GM12865 (cell line): ENCODE measurements at places on chromosomes 7 and 10.
A peak's percentile ranks its signal among the peaks of the same experiment; 100 is the strongest.

DNA sequence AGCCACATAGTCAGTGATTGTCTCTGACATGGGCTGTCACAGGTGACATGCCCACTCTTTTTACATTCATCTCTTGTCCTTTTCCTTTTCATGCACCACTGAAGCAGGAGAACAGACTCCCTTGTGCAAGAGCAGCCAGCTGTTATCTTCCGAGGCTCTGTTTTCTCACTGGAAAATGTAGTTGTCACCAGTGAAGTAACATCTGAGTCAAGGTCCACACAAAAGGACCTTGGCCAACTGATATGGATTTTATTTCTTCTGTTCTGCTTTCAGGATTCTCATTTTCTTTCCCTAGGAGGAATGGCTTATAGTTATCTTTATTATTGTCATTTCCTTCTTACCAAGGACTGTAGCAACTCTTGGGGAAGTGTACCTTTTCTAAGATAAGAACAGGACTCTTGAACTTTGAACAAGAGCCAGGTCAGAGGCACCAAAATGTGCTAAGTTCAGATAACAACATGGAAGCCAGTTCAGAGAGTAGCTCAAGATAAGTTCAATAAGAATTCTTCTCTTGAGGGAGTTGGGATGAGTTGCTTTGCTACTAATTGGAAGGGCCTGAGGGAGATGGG, 22.7 kb downstream of the AVPI1 start:
- DNase-seq, result no peak

DNA sequence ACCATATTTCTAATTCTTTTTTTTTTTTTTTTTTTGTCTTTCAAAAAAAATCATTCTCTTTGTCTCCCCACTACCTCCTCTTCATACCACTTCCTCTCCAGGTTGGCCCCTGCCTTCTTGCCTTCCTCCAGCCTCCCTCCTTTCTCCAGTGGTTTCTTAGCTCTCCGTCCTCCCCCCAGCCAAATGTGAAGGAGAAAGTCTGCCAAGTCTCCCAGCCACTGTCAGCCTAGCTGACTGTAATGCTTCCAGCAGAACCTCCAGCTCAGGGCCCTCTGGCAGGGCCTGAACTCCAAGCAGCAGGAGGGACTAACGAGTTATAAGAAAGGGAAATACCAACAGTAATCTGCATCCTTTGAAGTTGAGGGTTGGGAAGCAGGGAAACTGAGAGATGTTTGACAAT, 35.5 kb upstream of the BICC1 start:
- DNase-seq, result no peak

GRCh38 chr7:1666317-1666822, 3.7 kb upstream of the ELFN1 start:
- DNase-seq, result no peak

- DNase-seq, result no peak
Measured at GRCh38 chr7:109611656-109612055, 1042.0 kb downstream of the DNAJB9 start.

- peak; percentile 77 for DNase-seq
Measured at GRCh38 chr10:11782793-11783557, 40.2 kb upstream of the PROSER2 start.

GRCh38 chr7:88867158-88867557, 71.6 kb upstream of the TEX47 start:
- no peak for DNase-seq

- no peak for DNase-seq
Measured at GRCh38 chr10:79928028-79928583, 20.8 kb downstream of the SFTPD start.

- DNase-seq, result peak; percentile 64
Measured at GRCh38 chr10:35640474-35640873, 1.6 kb downstream of the FZD8 start.

DNA sequence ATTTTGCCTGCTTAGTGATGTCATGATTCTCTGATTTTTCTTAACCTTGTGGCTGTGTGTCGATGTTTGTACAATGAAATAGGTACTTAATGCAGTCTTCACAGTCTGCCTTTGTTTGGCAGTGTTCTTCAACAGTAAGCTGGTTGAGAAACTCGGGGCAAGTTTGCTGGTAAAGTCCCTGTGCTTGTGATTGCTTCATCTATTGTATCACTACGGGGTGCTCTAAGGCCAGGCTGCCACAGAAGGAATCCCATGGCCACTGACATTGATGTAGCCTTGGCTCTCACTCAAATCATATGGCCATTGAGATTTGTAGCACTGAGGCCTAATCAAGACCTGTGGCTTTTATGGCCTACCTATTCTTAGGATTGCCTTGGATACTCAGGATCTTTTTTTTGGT, 33.5 kb upstream of the PRSS37 start:
- no peak for DNase-seq

DNA sequence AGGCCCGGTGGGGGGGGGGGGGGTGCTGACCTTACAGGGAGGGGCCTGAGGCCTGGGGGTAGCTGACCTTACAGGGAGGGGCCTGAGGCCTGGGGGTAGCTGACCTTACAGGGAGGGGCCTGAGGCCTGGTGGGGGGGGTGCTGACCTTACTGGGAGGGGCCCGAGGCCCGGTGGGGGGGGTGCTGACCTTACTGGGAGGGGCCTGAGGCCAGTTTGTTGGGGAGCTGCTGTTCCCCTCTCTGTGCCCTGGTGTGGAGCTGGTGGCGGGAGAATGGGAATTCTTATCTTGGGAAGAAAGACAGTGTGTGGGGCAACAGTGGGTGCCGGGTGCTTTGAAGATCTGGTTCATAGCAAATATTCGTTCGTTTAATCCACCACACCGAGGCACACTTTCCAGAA, 46.6 kb upstream of the CFAP46 start:
- DNase-seq, result no peak

DNA sequence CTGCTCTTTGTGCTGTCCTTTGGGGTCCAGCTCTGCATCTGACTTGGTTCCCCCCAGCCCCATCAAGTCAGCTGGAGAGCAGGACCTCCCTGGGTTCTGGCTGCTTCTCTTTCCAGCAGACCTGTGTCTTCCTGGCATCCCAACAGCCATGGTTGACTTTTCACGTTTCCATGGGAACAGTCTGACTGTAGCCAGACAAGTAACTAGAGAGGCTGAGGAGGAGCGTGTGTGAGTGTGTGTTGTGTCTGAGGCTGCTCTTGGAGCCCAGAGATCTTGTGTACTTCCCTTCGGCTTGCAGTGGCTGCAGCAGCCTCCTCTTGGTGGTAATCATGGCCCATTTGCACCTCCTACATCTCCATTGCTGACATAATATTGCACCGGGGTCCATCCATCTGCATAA, 332.0 kb downstream of the RPS24 start:
- DNase-seq, result no peak

GRCh38 chr10:111266165-111266564, 189.3 kb downstream of the ADRA2A start:
- DNase-seq, result no peak

DNA sequence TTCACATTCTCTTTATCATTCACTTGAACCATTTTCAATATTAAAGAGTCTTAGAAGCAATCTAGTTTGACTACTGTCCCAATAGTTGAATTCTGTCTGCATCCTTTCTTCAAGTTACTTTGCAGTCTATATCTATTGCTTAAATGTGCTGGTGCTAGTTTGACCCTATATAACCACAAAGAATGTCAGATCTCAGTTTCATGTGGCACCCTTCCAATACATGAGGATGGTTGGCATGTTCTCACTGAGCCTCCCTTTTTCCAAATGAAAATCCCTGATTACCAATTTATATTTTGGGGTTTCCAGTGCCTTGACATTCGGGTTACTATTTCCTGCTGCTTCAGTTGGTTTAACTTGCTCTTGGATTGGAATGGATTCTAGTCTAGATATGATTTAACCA, 292.7 kb downstream of the EXOC4 start:
- DNase-seq, result no peak

DNA sequence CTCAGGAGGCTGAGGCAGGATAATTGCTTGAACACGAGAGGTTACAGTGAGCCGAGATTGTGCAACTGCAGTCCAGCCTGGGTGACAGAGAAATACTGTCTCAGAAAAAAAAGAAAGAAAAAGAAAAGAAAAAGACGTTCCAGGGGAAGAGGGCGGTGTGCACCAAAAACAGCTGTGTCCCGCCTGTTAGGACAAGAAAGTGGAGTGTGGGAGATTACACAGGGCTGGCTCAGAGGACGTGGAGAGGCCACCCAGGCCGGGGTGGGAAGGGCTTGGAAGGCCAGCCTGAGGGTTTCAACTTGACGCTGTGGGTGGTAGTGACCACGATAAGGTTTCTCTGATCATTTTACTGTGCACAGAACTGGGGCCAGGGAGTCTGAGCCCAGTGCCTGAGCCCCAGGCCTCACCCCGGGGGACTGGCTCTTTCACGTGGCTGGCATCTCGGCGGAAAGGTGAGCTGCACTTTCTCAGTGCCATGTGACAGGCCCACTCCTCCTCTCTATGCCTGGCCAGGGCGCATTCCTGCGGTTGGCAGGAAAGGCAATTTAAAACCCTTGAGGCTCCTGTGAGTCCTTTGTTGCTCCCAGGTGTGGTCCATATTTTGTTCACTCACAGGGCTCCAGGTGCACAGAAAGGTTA, 13.9 kb downstream of the RHBDD2 start:
- DNase-seq, result no peak

DNA sequence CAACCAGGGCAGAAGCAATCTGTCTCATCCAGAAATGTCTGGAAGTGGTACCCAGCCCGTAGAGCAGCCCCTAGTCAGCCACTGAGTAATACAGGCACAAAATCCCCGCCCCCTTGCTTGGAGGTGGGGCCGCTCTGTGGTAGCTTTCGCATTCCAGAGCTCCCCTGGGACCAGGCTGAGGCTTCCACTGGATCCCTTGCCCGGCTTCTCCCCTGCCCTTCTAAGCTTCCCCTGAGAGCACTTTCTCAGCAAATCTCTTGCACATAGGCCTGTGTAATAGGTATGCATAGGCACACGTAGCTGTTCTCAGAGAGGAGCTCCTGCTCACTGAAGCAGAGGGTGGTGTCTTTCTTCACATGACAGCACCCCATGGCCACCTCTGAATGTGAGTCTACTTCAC, 144.2 kb downstream of the BMS1 start:
- DNase-seq, result no peak

- DNase-seq, result peak; percentile 74
Measured at GRCh38 chr10:23702977-23703414, 264.1 kb downstream of the OTUD1 start.

DNA sequence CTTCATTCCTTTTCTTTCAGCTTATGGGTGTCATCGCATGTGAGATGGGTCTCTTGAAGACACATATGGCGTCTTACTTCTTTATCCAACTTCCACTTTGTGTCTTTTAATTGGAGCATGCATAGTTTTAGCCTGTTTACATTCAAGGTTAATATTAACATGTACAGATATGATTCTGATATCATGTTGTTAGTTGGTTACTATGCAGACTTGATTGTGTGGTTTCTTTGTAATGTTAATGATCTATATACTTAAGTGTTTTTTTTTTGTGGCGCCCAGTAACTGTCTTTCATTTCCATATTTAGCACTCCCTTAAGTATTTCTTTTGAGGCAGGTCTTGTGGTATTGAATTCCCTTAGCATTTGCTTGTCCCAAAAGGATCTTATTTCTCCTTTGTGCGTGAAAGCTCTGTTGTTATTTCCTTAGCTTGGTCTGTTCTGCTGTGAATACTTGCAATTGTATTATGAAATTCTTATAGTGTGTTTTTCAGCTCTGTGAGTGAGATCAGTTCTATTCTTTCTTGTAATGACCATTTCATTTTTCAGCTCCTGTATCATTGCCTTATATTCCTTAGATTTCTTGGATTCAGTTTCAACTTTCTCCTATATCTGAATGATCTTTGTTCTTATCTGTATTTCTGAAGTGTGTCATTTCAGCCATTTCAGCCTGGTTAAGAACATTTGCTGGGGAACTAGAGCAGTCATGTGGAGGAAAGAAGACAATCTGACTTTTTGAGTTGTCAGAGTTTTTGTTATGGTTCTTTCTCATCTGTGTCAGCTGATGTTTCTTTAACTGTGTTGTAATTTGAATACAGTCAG, 88.4 kb downstream of the ABCA13 start:
- DNase-seq, result no peak

DNA sequence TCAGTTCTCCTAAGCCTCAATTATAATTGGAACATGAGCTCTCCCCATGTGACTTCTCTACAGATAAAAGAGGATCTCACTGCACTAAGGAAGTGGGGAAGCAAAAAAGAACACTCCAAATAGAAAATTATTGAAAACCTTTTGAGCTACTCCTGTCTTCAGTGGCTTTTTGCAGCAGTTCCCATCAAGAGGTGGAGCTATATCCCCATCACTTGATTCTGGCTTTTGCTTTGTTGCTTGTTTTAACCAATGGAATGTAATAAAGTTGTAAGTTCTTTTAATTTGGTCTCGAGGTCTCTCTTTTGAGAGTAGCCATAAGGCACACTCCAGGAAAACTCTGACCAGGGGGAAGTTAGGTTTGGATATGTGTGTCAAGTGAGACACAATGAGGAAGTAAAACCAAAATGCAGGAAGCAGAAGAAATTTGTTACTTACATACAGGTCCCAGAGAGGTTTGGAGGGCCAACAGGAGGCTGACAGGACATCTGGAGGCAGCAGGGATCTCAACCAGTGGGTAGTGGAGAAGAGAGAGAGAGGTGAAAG, 569.4 kb downstream of the HTR7 start:
- peak; percentile 12 for DNase-seq
